GM04504 (cell line): ENCODE measurements at places on chromosomes 3 and 15.

- no peak for DNase-seq
Observed at GRCh38 chr3:105830836-105831235, 38.0 kb downstream of the CBLB start.

DNA sequence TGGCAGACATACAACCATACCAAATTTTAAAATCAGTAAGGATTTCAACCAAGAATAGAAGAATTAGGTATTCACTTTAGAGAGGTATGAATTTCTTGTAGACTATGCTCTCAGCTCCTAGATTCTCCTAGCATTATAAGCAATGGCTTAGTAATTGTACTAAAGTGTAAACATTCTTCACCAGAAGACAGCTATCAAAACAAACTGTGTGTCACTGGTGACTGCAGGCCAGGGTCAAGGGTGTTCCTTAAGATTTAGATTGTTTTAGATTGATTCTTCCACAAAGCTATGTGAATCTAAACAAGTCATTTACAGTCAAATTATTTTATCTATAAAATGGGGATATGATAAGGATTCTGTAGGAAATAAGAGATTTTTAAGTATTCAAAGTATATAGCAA lies 23.1 kb upstream of the GP5 start:
- DNase-seq = no peak

DNA sequence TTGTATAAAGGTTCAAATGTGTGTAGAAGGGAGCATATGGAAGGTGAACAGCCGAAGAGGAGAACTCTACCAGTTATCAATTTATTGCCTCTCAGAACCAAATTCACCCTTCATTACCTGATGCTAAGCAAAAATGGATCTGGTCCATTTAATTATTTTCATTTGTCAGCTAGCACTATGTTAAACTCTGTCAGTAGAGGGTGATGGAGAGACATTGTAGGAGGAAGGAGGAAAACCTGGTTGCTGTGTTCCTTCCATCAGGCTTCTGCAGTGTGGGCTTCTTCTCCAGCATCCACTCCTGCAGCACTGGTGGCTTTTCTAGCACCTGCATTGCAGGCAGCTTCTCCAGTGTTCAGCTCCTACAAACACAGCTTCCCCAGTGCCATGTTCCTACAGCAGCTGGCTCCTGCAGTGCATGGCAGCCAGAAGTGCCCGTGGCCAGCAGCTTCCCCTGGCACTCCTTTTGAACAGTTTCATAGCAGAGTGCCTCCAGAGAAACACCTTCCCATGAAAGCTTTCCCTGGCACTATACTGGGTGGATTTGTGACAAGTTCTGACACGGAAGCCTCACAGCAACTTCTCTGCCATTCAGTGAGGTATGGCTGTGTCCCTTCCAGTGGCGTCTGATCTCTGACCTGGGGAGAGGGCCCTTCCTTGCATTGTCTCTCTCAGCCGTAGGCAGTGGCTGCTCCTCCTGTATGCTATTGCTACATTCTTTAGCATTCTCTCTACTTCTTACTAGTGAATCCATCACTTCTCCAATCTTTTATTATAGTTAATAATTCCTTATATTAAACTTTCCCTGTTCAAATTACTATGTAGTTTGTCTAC lies 14.6 kb upstream of the IL17RD start:
- no peak for DNase-seq

DNA sequence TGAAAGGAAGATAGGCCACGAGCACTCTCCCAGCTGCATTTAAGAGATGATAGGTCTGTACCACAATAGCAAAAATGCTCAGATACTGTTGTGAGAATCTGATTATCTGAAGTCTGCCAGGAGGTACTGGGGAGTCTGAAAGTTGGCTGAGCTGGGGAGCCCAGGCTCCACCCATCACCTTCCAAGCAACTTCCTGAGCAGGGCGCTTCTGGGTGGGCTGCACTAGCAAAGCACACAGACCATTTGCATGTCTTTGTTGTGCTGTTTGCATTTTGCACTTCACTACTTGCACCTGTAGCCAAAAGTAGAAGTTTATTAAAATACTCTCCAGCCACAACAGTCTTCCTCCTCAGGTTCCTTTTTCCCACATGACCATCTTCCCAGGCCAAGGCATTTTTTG lies 133.2 kb downstream of the ALDH1A2 start:
- DNase-seq = no peak

DNA sequence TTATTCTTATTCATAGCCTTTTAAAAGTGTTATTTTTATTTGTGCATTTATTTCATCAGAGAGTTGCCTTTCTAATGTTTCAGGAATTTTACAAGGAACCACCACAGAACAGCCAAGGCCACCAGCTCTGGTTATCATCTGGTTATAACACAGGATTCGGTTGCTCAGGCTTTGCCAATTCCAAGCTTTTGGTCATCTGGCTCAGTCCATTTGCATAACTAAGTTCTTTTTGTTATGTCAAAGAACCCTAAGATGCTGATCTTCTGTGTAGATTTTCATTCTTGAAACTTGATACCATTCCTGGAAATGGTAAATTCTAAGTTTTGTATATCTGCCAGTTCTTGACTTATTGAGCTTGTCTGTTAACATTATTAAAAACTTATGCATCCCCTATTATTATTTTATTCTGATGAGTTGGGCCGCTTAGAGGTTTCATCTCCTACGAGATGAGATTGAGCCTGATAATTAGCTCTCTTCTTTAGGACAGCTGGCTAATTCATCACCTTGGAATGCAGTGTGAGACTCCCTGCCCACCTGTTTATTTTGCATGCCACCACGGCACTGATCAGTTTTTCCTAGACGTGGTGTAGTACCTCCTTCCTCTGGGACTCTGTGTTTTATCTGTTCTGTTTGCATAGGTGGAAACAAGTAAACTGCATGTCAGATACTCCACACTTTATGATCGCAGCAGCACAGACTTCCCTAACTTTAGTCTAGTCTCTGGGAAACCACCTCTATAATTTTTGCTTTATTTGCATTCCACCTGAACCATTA lies 264.8 kb downstream of the SLCO3A1 start:
- DNase-seq = peak; percentile 15

DNA sequence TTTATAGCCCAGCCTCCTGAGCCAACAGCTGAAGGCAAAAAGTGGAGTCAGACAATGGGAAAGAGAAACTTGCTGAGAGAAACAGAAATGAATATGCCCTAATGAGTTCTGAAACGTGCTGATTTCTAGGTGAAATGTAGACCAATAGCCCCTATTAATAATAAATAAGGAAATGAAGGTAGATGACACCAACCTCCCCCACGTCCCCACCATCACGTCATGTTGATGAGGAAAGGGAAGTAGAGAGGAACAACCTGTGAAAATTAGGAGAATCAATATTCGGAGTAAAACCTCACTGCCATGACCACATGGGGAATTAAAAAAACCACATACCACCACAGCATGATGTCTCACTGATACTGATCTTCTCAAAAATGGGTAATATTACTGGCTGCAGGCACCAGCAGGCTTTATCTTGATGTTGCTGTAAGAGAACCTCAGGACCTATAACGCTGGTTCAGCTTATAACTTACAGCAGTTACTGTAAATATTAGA lies 64.0 kb downstream of the KAT2B start:
- DNase-seq = no peak

- peak; percentile 30 for DNase-seq
Observed at GRCh38 chr15:45205192-45205591, 17.4 kb upstream of the SHF start.
